ENCODE measurements at places on chromosomes 6 and 20. TPM values are rescaled to one million over a fixed set of nuclear protein-coding genes. Genes with fewer than 3 reads are reported as not detected.

Gene TNNC2
- total RNA-seq, result 0.66 TPM

Gene DDRGK1
- total RNA-seq, result 25.2 TPM

Gene ACTL10
- 1.6 TPM for total RNA-seq

Gene EYS
- total RNA-seq, result under 0.01 TPM

Gene ELOVL2
- total RNA-seq, result 0.43 TPM

Gene PNPLA1
- 0.14 TPM for total RNA-seq

Gene PTK6
- total RNA-seq, result 0.14 TPM

Gene POLR1H
- 16.2 TPM for total RNA-seq

Gene IMPG1
- total RNA-seq, result not detected

Gene EEF1A2
- 1.3 TPM for total RNA-seq

Gene DSP
- total RNA-seq, result 0.22 TPM

Gene PIGU
- total RNA-seq, result 22.2 TPM

Gene MUC21
- not detected for total RNA-seq

Gene SSTR4
- total RNA-seq, result not detected

Gene XKR7
- total RNA-seq, result not detected

All from placental pericyte (primary cell).